Hematopoietic multipotent progenitor cell (in vitro differentiated cells): ENCODE measurements at places on chromosomes 2 and 18. TPM values are rescaled to one million over a fixed set of nuclear protein-coding genes. Genes with fewer than 3 reads are reported as not detected.

GRCh38 chr2:19769513-19769912 is 132.3 kb downstream of the TTC32 start:
- DNase-seq, result no peak

DNA sequence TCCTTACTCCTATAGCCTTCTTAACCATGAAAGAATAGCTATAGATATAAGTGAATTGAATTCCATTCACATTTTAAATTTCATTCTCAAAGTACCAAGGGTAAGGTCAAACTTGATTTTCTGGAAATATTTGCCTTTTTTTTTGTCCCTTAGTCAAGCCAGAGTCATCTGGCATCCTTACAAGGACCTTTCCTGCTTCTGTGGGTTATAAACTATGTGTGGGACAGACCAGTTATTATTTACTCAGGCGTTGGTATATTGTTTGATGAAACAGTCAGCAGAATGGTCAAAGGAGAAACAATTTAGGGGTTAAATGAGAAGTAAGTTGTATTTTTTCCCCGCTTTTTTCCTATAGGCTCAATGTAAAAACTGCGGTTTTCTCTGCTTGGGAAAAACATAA is 1103.2 kb upstream of the ZEB2 start:
- no peak for DNase-seq

DNA sequence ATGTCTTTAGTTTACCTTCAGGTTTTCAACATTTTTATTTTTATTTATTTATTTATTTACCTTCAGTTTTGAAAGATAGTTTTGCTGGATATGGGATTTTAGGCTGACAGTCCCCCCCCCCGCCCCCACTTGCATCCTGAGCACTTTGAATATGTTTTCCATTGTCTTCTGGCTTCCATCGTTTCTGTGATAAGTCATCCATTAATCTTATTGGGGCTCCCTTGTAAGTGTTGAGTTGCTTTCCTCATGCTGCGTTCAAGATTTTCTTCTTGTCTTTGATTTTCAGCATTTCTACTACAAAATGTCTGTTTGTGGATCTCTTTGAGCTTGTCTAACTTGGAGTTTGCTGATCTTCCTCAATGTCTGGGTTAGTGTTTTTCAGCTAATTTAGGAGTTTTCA is 19.4 kb upstream of the LDLRAD4 start:
- DNase-seq, result no peak

DNA sequence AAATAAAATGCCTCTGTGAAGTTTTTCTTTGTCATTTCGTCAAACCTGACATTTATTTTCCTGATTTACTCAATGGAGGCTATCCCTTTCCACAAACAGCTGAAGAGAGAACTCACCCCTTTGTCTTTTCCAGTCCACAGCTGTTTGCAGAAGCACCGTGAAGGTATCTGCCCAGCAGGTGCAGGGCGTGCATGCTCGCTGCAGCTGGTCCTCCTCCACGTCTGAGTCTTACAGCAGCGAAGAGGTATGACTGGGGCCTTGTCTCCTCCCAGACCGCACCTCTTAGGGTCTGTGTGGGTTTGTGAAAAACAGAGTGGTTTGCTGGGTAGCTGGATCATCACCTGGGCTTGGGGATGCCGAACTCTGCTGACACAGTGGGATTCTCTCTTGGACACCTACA is 9.7 kb downstream of the SPP2 start:
- DNase-seq, result no peak

DNA sequence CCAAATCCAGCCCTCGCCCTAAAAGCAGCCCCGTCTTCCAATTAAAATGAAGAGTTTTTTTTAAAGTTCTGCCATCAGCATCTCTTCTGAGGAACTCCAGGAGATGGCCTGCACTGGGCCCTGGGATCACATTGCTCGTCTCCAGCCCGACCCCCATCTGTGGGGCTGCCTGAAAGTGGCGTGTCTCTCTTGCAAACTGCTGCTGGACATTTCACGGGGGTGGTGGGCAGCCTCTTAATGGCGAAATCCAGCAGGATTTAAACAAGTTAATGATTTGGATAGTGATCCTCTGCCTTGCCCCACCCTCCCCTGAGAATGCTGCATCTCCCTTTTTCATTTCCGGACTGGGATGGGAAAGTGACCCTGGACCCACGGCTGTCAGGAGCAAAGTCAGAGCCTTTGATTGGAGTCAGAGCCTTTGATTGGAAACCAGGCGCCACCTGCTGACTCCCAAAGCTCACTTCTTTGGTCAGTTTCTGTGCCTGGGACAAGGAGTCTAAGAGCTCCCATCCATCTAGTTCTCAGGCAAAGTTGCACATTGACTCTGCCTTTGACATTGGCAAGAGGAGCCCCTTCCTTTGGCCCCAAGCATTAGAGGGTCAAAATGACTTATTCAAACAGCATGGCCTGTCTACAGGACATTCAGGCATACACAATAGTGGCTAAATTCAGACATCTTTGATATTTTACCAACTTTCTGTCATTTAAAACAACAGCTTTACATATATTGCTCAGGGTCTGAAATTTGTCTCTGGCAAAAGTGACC is 155.2 kb downstream of the SH3BP4 start:
- no peak for DNase-seq

DNA sequence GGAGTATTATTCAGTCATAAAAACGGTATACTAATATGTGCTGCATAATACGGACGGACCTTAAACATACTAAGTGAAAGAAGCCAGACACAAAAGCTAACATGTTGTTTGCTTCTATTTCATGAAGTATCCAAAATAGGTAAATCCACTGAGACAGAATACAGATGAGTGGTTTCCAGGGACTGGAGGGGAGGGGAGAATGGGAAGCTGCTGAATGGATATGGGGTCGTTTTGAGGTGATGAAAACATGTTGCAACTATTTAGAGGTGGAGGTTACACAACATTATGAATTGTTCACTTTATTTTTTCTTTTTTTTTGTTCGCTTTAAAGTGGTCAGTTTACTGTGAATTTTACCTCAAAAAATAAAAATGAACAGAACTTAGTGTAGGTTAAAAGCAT is 52.9 kb downstream of the RAB10 start:
- no peak for DNase-seq

DNA sequence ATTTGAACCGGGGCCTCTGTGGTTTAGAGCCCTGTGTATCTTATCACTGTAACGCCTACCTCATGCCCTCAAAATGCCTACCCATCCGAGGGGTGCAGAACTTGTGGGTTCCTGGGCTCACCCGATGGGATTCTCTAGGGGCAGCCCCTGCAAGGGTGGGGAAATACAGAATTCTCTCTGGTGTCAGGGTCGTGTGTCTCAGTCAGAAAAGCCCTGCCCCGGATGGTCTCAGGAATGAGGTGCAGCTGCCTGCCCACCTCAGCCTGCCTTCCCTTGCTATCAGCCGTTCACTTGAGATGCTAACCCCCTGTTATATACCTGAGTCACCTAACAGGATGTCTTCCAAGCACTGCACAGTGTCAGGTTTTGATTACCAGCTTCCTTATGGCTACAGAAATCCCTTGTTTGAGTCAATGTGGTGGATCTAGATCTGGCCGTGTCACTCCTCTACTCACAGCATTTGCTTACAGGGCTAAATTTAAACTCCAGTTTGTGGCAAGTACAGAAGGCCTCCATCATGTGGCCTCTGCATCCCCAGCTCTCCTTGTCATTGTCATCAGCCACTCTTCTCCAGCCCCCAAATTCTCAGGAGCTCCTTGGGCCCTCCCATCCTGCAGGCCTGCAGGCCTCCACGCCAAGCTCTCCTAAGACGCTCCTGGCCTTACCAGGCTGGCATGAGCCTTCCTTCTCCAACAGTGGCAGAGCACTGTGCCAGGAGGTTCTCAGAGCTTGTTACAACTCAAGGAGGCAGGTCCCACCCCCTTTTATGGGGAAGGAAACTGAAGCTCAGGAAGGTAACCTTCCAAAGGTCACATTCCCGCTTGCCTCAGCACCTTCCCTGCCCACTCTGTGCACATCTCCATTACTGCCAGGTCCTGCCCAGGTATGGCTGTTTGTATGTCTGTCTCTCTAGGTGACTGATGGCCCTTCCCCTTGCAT is 14.3 kb upstream of the MAP3K2 start:
- no peak for DNase-seq

DNA sequence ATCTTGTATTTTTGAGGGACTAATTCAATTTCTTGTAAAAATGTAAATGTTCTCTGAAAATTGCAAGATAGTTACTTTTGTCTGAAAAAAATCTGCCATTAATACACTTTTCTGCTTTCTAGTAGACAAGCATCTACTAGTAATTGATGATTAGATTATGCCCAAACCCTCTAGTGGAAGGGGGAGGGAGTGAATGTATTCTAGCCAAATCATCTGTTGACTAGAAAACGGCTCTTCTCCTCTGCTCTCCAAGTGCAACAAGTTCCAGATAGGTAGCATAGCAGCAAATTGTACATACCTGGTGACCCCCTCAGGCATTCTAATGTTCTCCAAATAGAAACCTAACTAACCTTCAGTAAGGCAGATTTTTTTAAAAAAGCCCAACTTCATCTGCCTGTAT is 58.6 kb downstream of the RELCH start:
- no peak for DNase-seq

GRCh38 chr18:63438181-63438580 is 15.9 kb upstream of the VPS4B start:
- no peak for DNase-seq

- DNase-seq, result no peak
Measured at GRCh38 chr2:23550553-23550952, 165.6 kb downstream of the KLHL29 start.

- DNase-seq, result no peak
Measured at GRCh38 chr18:45820106-45820745, 5.2 kb upstream of the SIGLEC15 start.

DNA sequence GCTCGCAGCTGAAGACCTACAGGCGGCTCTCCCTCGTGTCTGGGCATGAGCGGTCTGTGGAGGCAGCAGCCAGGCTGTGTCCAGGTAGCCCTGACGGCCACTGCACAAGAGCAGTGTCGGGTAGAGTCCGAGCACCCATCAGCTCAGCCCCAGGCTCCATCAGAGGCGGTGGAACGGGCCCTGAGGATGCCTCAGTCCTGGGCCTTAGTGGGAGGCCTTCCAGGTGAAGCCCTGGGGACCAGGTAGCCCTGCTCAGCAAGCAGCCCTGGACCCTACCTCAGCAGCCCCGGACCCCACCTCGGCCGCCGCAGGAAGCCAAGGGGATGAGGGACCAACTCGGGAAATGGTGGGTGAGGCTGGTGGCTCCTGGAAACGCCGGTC is 21.3 kb upstream of the KLF11 start:
- DNase-seq, result no peak

DNA sequence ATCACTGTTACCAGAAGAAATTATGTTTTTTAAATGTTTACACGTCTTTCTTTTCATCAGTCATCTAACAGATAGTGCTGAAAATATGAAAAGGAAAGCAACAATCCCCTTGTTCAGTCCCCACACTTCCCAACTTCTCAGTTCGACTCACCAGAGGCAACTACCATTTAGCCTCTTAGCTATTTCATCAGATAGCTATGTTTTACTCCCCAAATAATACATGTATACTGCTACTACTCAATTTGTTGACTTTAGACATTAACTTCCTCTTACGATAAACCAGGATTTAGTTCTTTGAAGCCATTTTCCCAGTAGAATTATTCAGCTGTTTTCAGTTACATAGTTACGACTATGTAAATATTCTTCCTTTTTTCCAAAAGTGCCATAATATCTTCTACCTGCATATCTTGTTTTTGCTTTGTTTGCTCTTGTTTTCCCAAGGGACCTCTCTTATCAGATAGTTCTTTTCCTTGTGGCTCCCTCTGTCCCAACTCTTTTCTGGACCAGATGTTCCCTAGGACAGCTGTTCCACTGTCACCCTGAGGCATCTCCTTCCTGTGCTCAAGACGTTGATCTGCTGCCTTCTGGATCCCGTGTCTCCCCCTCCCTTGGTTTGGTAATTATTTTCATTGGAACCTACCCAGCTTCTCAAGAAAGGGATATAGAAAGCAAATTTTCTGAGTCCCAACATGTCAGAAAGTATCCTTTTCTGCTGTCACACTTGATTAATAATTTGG is 289.3 kb upstream of the TANK start:
- DNase-seq, result no peak

GRCh38 chr2:207505728-207506127 is 24.0 kb upstream of the CREB1 start:
- no peak for DNase-seq

DNA sequence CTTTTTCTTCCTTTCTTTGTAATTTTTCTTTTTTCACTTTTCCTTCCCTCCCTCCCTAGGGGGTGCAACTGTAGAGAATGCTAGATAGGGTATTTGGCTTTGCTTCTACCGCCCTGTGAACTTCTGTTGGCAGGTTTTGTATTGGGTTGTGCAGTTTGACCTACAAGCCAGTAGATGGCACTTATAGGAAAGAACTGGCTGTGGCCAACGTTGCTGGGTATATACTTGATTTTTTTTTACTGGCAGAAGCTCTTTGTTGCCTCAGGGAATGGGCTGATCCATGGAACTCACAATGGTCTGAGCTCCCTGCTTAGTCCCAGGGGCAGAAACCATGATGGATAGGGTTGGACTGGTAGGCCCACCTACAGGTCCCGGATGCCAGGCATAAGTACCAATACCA is 1019.5 kb upstream of the LRRTM1 start:
- peak; percentile 46 for DNase-seq

GRCh38 chr18:9058406-9058805 is 44.1 kb upstream of the NDUFV2 start:
- no peak for DNase-seq

DNA sequence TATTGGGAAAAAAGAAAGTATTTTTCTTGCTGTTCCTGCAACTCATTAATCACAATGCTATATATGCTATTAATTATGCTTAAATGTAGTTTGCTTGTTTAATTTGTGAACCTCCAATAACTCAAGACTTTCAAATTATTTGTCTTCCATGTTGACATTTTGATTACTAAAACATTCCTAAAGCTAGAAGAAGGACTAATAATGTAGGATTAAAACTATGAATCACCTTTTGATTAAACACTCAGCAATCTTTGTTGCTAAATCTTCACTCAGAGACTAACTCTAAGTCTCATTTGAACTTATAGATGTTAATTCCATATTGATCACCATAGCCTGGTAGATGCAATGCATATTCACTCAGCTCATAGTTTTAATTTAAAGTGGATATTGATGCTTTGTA is 524.6 kb upstream of the ZEB2 start:
- no peak for DNase-seq

- no peak for DNase-seq
Measured at GRCh38 chr2:227817850-227818674, 4.4 kb downstream of the CCL20 start.

- no peak for DNase-seq
Measured at GRCh38 chr2:15601681-15602080, 10.0 kb downstream of the DDX1 start.

The DSG1 gene
- total RNA-seq, result not detected

The TUBA3E gene
- not detected for total RNA-seq

The CD207 gene
- not detected for total RNA-seq

The SIX3 gene
- not detected for total RNA-seq

The GREB1L gene
- total RNA-seq, result not detected

The HOXD8 gene
- total RNA-seq, result not detected

The HS6ST1 gene
- total RNA-seq, result 74.1 TPM

The PSMD14 gene
- total RNA-seq, result 23.4 TPM
